ENCODE measurements at places on chromosomes 3 and 15.
A peak's percentile ranks its signal among the peaks of the same experiment; 100 is the strongest.

DNA sequence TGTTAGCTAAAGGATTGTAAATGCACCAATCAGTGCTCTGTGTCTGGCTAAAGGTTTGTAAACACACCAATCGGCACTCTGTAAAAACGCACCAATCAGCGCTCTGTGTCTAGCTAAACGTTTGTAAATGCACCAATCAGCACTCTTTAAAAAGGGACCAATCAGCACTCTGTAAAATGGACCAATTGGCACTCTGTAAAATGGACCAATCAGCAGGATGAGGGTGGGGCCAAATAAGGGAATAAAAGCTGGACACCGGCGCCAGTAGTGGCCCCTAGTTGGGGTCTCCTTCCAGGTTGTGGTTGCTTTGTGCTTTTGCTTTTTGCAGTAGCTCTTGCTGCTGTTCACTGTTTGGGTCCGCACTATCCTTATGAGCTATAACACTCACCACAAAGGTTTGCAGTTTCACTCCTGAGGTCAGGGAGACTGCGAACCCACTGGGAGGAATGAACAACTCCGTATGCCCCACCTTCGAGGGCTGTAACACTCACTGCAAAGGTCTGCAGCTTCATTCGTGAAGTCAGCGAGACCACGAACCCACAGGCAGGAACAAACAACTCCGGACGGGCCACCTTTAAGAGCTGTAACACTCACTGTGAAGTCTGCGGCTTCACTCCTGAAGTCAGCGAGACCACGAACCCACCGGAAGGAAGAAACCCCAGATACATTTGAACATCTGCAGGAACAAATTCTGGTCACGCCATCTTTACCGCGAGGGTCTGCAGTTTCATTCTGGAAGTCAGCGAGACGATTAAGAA is 1.1 kb upstream of the SUCLG2 start:
- peak; percentile 83 for DNase-seq

DNA sequence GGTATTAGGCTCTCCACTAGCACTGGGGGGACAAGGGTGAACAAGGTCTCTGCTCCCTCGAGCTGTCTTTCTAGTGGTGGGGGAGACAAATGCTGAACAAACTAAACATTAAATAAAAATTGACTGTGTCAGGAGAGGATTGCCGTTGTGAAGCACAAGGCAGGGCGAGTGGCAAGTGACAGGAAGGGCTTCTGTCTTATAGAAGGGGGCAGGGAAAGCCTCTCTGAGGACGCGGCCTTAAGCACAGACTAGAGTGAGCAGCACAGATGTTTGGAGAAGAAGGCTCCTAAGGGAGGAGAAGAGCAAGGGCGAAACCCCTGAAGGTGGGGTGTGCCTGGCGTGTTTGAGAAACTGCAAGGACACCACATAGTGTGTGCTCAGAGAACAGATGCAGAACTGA is 50.9 kb upstream of the ATP2B2 start:
- DNase-seq, result peak; percentile 27

GRCh38 chr3:15325228-15325627 is 7.2 kb downstream of the SH3BP5 start:
- DNase-seq, result no peak

DNA sequence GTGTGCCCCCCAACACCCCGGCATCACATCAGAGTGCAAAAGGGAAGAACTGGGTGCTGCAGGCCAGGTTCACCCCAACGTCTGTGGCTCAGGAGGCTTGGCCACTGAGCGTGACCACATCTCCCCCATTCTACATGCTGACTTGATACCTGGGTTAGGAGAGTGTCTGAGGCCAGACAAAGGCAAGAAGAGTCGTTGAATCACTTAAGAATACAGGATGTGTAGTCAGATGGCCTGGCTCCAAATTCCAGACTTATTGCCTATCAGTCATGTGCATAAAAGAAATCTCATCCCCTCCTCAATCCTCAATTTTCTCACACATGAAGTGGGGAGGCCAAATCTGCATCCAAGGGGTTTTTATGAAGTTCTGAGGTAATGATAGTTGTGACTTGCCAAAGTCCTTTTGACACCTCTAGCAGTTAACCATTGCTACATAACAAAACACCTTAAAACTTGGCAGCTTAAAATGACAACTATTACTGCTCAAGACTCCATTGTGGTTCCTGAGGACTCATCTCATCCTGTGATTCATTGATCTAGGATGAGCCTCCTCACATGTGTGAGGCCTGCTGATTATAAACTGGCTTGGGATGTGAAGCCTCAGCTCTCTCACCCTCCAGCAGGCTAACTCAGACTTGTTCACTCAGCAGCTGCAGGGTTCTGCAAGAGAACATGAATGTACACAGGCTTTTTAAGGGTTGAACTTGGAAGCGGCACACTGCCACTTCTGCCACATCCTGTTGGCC is 138.8 kb upstream of the TLE3 start:
- DNase-seq, result no peak

GRCh38 chr3:139157161-139157932 is 112.7 kb upstream of the PRR23C start:
- no peak for DNase-seq

- no peak for DNase-seq
These were observed 103.3 kb upstream of the SLC2A2 start for GRCh38 chr3:171129827-171130226.

DNA sequence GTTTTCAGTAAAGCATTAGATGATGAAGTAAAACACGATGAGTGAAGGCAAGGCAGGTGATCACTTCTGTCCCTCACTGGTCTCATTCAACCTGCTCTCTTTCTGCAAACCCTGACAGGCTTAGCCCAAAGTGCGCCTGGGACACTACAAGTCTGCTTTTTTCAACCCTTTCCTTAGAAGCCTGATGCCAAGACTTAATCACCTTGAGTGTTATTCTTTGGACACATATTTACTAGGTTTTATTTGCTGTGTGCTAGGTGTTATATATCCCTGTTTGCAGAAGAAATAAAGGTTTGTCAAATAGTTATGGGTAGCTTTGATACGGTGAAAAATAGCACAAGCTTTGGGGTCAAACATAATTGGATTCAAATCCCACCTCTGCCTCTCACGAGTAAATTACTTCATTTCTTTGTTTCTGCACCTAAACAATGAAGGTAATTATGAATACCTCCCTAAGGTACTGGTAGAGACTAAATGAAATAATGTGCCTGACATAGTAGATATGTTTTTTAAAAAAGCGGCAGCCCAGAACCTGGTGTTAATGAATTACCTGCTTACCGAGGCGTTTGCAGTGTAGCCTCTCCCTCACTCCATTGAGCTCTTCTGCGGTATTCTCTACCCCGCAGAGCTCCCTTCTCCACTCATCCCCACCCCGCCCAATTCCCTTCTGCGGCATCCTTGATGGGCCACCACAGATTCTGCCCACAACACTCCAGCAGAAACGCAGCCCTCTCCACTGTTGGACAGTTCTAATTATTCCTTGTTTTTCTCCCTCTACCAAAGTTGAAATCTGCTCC is 269.0 kb upstream of the TPM1 start:
- no peak for DNase-seq

- DNase-seq, result no peak
These were observed 6.5 kb downstream of the RRP9 start for GRCh38 chr3:51934991-51935885.

DNA sequence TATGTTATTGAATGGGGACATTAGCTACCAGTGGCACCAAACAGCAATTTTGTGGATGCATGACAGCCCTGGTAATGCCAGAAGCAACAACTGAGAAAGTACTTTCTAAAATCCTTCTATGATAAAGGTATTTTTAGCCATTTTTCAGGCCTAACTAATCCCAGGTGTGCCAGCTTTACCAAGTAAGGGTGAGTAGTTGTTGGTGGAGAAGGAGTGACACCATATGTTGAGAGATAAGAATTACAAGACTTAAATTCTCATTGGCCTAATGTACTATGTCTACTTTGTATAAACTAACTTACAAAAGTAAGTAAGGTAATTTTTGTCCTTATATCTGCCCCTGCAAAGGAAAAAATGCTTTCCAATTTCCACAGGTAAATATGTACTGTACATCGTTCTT is 4.1 kb upstream of the COX17 start:
- DNase-seq, result peak; percentile 63

DNA sequence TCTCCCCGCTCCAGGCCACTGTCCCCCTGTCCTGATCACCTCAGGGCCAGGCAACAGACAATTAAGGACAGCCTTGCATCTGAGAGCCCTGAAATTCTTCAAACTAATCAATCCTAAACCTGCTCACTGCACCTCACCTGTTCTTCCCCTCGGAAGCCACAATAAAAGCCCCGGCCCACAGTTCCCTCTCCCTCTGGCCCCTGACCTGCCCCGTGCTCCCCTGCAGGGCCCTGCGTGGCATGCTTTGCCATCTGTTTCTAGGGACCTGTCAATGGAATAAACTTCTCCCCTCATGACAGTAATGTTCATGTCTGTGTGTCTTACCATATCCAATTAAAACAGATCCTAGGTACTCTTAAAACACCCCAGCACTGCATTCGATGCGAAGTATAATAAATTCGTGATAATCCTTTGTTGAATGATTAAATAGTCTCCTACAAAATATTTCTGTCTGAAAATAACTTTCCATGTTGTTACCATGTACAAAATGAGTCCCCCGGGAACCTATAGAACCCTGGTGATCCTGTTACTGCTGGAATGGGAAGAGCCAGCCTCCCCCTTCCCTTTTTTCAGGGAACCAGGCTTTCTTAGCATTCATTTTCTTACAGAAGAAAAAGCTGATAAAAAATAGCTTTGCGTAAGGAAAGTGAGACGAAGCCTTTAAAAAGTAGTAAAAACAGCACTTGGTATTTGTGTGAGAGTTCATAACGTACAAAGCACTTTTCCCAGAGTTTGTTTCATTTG is 59.0 kb downstream of the ABTB1 start:
- no peak for DNase-seq

- no peak for DNase-seq
These were observed 849.3 kb downstream of the ROBO1 start for GRCh38 chr3:78918361-78919020.

GRCh38 chr15:72222393-72222792 is 8.6 kb downstream of the PKM start:
- no peak for DNase-seq

GRCh38 chr15:27601239-27601960 is 497.7 kb downstream of the OCA2 start:
- no peak for DNase-seq

- DNase-seq, result no peak
These were observed 297.9 kb downstream of the FHIT start for GRCh38 chr3:60953351-60953750.

DNA sequence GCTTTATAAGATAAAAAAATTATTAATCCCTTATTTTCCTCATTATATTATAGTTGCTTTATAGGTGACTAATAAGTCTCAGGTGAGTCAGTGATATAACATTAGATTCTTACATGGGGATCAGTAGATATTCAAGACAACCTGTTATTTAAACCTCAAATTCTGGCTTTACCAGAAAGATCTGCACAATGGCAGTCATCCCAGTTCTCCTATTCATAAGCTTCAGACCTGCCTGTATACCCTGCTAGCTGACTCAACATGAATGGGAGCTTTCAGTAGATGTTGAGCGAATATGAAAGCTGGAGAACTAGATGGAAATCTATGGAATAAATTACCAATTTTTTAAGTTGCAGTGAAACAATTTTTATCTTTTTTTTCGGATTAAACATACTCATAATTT is 20.5 kb upstream of the CCDC54 start:
- DNase-seq, result no peak

- no peak for DNase-seq
These were observed 932 bp upstream of the VPS8 start for GRCh38 chr3:184811034-184811433.

DNA sequence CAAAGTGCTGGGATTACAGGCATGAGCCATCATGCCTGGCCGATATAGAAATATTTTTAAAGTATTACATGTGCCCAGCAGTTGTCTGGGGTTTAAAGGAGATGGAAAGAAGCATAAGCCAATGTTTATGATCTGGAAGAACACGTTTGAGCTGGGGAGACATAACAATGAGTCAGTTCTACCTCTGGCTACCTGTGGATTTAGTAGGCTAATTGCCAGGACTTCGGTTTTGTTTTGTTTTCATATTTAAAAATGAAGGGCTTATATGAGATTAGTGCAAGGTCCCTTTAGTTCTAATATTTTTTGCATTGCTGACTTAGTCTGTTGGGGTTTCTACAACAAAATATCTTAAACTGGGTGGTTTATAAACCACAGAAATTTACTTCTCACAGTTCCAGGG is 22.9 kb upstream of the TNFSF10 start:
- no peak for DNase-seq

DNA sequence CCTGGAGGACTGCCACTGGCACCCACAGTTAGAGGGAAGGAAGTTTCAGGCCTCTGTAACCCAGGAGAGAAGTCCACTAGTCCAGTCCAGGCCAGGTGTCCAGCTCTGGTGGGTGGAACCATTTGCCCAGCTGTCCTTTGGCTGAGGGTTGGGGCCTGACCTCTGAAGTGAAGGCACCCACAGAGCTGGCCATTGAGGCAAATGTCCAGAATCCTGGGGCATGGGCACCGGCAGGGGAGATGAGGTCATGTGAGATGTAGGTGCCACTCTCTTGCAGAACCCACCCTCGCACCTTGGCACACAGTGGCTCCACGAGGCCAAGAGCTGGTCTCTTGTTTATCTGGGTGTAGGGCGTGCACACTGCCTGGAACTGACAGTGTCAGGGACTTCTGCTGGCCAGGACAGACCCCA is 162.8 kb downstream of the SMAD6 start:
- no peak for DNase-seq

GRCh38 chr3:107241217-107241616 is 136.0 kb upstream of the CCDC54 start:
- DNase-seq, result peak; percentile 70

DNA sequence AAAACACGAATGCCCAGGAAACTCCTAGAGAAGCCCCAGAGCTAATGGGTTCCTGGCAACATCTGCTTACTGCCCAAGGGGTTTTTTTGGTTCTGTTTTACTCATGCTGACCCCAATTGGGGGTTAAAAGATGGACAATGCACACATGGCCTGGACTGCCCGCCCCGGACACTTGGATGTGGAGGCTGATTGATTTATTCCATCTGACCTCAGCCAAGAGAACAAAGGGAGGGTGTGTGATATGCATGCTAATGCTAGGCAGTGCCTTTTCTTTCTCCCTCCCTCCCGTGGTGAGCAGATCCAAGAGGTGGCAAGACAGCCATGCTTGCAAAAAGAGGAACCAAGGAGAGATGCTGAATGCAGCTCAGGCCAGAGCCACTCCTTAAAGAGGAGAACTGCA is 3.3 kb upstream of the LRTM1 start:
- DNase-seq, result peak; percentile 46

- no peak for DNase-seq
These were observed 178.0 kb downstream of the NSMCE3 start for GRCh38 chr15:29091666-29092065.

DNA sequence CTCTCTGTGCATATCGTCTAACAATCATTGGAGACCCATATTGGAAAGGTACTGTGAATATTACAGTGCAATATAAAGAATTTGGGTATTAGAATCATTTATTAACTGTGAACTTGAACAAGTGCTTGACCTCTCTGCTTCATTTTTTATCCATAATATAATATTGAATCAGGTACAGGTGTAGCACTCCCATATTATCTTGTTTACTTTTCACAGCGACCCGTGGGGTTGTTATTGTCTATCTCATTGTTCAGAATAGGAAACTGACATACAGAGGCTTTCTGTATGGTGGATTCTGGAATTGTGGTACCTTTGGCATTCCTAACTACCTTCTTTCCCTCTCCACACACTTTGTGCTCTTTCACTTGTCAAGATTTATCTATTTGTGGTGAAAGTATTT is 17.8 kb downstream of the SNRK start:
- no peak for DNase-seq

GRCh38 chr3:131735116-131735515 is 232.3 kb upstream of the MRPL3 start:
- no peak for DNase-seq

GRCh38 chr3:78497021-78497420 is 1270.8 kb downstream of the ROBO1 start:
- no peak for DNase-seq

GRCh38 chr3:54691289-54691771 is 236.5 kb downstream of the LRTM1 start:
- DNase-seq, result no peak
